ENCODE measurements at places on chromosomes 13 and 19.

DNA sequence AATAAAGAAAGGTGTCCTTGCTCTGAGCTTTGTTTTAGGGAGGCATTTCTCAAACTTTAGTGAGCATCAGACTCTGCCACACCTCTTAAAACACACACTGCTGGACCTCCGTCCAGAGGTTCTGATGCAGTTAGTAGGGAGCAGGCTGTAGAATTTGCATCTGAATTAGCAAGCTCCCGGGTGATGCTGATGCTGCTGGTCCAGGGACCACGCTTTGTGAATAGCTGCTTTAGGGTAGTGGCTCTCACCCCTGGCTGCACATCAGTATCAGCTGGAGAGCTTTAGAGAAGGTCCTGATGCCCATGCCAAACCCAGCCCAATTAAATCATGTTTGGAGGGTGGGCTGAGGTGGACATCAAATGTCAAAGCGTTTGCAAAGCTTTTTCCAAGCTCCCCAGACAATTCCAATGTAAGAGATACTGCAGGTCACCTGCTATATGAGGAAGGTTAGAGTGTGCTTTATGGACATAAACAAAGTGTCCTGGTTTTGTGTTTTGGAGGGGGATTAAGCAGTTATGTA is 3.6 kb downstream of the HTR2A start:
- no peak for DNase-seq

GRCh38 chr13:26872525-26873385 is 112.2 kb upstream of the GPR12 start:
- DNase-seq = peak; percentile 46

GRCh38 chr13:114151031-114151430 is 18.6 kb upstream of the RASA3 start:
- no peak for DNase-seq

GRCh38 chr19:45778010-45778661 is 4.2 kb downstream of the DMPK start:
- DNase-seq = no peak

GRCh38 chr19:41821003-41821735 is 23.3 kb downstream of the LYPD4 start:
- DNase-seq = peak; percentile 44

- peak; percentile 53 for DNase-seq
These were observed 22.5 kb downstream of the C13orf46 start for GRCh38 chr13:113951246-113951999.

- no peak for DNase-seq
These were observed 814 bp downstream of the NBEA start for GRCh38 chr13:34942732-34943435.

GRCh38 chr19:16403151-16403977 is 68.4 kb downstream of the EPS15L1 start:
- no peak for DNase-seq

GRCh38 chr19:49136771-49137171 is 17.4 kb downstream of the PPFIA3 start:
- no peak for DNase-seq

DNA sequence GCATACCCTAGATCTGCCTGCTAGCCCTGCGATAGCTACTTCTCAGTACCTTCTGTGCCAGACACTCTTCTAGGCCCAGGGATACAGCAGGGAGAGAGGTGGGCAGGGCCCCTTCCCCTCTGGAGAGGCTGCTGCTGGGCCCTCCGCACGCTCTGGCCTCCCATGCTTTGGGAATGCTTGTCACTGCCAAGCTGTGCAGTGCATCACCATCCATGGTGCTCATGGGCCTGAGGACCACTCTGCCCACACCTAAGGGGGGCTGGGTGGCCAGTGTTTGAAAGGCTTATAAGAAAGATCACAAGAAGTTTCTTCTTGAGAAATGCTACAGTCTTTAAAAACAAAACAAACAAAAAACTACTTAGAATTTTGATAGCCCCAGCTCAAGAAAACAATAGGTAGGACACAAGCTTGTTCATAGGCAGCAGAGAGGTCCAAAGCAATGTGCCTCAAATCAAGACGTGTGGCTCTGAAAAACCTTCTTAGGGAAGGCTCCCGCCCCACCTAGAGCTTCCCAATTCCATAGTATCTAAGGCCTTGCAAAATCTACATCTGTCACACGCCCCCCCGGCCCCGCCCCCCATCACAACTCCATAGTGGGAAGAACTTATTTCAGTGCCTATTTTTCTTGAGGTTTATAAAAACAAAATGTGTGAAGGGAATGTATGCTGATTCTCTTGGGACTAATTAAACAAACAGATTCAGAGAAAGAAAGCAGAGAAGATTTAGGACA is 145.8 kb downstream of the TM9SF2 start:
- no peak for DNase-seq

- no peak for DNase-seq
These were observed 2701.3 kb downstream of the PCDH9 start for GRCh38 chr13:64528838-64529237.

DNA sequence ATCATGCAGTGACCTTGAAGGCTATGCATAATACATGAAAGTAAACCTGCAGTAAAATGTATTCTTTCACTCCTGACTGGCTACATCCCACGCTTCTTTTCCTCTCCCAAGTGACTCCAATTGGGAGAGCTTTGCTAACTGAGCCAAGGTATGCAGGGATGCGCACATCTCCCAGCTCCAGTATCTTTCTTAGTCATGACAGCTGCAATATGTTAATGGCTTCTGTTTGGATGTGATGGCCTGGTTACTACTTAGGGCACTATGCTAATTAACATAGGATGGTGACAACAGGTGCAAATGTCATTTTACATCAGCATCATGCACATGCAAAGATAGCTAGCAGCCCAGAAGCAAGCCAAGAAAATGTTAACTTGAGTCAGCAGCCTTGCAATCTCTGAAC is 134.7 kb downstream of the POU4F1 start:
- DNase-seq = no peak

GRCh38 chr19:43780706-43781525 is at the start of gene KCNN4:
KCNN4 (minus strand) TSS chr19:43780973; CDS start chr19:43780861, 112 bp downstream.
- DNase-seq = peak; percentile 59

DNA sequence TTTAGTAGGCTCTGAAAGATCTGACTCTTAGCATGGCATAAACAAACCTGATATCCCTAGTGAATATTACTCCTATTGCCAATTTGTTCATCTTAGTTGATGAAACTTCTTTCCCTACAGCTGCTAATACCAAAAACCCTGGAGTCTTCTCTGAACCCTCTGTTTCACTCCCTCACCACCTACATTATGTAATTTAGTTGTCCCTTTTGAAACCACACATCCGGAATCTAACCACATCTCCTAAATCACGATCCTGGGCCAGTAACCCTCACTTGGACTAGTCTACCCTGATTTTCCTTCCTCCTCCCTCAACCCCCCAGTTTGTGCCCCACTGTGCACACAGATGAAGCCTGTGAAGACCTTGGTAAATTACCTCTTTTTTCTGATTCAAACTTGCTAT is 1.2 kb downstream of the ZNF256 start:
- no peak for DNase-seq

DNA sequence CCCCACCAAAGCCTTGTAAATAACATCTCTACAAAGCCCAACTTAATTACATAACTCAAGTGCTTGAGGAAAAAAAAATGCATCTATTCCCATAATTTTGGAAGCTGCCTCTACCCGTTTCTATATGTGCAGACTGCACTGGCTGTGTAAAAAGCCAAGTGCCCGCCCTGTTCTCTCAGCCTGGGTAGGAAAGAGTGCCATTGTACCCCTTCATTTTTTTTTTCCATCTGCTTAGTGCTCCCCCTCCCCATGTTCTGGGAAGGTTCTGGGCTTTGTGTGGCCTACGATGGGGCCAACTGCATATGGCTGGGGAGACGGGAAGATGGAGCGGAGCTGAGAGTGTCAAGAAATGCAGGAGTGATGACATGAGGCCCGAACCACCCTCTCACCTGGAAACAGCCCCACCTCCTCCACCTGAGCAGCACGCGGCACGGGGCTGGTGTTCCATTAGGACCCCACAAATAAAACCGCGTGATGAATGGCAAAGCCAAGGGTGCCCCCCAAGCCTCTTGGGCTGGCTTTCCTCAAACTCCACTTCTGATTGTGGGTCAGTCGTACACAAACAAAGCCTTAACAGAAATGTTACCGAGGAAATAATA is 42.1 kb downstream of the TSHZ3 start:
- no peak for DNase-seq

DNA sequence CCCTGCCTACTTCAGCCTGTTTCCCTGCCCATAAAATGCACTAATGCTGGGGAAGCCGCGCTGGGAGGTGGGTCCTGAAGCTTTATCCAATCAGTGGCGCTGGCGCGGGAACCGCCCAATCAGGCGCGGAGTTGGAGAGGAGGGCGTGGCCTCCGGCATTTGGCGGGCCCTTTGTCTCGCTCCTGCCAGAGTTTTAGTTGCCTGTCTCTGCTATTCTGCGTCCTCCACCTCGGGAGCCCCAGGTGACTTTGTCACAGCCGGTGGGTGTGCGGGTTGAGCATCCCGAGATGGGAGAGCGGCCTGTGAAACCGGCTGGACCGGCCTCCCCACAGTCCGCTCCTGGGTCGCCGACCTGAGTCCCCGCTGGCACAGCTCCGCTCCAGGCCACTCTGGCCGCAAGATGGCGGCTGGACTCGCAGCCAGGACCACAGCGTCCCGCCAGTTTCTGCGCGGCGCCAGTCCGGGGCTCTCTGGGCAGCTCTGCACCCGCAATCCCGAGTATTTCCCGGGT is 30.7 kb upstream of the ZNF429 start:
- DNase-seq = peak; percentile 75

DNA sequence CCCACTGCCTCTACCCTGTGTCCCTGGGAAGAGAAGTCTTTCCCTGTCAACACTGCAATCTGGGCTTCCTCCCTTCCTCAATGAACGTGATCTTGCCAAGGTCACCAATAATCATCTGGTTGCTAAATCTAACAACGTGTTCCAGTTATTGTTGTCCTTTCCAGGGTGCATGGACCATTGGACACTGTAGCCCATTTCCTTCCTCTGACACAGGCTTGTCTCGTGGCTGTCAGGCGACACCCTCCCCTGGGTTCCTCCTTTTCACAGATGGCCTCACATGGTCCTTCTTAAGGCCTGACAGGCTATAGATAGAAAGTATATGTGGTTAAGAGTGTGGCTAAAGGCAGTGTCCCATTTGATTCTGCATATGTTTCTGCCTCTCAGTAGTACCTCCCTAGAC is 67.7 kb upstream of the STARD13 start:
- DNase-seq = no peak

DNA sequence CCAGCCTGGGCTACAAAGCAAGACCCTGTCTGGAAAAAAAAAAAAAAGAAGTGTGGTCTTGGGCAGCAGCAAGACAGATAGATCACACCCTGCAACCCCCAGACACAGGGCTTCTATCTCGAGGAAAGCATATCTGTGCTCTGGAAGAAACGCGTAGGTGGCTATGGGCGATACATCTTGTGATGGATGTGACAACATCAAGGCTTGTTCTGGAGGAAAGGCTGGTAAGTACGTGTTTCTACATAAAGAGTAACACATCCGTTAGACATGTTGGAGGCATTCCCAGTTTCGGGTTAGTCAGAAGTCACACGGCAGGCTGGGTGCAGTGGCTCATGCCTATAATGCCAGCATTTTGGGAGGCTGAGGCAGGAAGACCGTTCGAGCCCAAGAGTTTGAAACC is 6.6 kb upstream of the DHDH start:
- no peak for DNase-seq

- DNase-seq = no peak
These were observed 84.0 kb upstream of the PRR20A start for GRCh38 chr13:57056601-57057180.

DNA sequence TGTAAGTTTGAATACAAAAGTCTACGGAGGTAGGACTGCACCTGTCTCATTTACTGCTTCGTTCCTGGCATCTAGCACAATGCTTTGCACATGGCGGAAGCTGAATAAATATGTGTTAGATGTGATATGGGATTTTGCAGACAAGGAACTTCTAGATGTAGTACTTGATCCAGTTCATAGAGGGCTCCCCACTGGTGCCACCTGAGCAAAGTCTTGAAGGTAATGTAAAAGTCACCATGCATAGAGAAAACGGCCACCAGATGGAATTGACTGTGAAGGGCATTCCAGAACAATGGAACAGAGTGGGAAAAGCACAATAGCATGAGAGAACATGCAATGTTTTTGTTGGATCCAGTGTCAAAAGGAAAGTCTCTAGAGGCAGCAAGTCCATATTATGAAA is 209.3 kb downstream of the HS6ST3 start:
- DNase-seq = no peak

- no peak for DNase-seq
These were observed 12.9 kb downstream of the RANBP3 start for GRCh38 chr19:5964816-5965565.

- DNase-seq = no peak
These were observed 1122.2 kb downstream of the OLFM4 start for GRCh38 chr13:54150851-54151250.

DNA sequence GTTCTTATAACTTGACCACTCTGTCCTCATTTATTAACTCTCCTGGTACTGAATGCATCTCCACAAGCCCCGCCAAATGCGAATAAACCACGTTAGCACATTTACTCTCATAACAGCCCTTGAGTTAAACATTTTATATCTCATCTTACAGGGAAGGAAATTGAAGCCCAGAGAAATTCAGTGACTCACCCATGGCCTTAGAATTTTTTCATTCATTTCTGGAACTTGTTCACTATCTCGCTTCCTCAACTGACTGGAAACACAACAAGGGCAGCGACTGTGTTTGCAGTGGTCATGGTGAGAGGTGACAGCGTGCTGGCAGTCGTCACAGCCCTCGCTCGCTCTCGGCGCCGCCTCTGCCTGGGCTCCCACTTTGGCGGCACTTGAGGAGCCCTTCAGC is 39.5 kb downstream of the SERP2 start:
- DNase-seq = no peak

- DNase-seq = no peak
These were observed 204 bp upstream of the PDX1 start for GRCh38 chr13:27919659-27919933.

GRCh38 chr19:52898101-52898500 is 666 bp upstream of the ZNF320 start:
- DNase-seq = no peak

DNA sequence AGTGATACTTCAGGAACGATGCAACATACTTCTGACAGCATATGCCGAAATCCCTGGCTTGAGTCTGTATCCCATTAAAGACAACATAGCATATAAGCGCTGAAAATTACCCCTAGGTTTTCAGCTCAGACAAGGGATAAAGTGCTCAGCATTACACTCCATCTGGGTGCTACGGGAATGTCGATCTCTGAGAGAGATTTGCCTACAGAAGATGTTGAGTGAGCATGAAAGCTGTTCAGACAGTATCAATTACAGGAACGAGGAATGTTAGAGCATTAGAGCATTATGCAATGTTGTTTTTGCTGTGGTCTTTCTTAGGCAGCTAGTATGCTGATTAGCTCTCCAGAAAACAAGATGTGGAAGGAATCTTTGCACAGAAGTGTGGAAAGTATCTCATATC is 484.5 kb downstream of the LIG4 start:
- no peak for DNase-seq

GRCh38 chr19:3042621-3043267 is 13.7 kb upstream of the TLE2 start:
- DNase-seq = no peak

GRCh38 chr13:94267581-94268366 is 211.7 kb downstream of the DCT start:
- no peak for DNase-seq
